CMK (cell line): ENCODE measurements at places on chromosomes 6 and 20.

GRCh38 chr6:321158-321438 is 28.8 kb downstream of the DUSP22 start:
- DNase-seq, result no peak

- no peak for DNase-seq
These were observed 2.5 kb downstream of the SLC17A1 start for GRCh38 chr6:25829375-25829774.

DNA sequence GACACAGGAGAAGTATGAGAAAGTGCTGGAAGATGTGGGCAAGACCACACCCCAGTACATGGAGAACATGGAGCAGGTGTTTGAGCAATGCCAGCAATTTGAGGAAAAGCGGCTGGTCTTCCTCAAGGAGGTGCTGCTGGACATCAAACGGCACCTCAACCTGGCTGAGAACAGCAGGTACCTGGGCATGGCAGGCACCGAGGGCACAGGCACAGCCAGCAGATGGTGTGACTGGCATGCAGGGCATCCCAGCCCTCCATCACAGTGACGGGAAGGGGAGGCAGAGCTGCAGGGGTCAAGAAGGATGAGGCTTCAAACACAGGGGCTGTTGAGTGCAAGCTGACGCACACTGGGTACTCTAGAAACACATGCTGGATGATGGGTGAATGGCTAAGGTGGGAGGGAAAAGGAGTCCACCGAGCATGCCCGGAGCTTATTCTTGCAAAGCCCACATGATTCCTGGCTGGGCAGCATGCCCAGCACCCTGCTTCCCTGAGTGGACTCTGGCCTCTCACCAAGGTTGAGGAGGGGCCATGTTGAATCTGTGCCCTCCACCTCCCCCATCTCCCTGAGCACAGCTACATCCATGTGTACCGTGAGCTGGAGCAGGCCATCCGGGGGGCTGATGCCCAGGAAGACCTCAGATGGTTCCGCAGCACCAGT is 26.3 kb downstream of the SPDEF start:
- no peak for DNase-seq

GRCh38 chr20:42690842-42691437 is 498.8 kb downstream of the PTPRT start:
- DNase-seq, result no peak

DNA sequence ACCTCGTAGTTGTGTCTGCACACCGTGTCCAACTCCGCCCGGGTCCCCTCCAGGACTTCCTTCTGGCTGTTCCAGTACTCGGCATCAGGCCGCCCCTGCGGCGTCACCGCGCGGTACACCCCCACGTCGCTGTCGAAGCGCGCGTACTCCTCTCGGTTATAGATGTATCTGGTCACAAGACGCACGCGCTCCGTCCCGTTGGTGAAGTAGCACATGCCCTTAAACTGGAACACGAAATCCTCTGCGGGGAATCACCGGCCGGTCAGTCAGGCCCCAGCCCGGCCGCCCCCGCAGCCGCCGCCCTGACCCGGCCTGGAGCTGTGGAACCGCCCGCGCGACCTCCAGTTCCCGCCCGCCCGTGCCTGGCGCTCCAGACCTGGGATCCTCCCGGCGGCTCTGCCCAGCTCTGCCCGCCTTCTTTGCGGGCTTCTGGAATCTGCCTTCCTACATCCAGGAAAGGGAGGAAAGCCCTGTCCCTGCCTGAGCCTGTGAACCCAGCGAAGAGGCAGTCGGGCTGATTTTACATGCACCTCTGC is 1.6 kb downstream of the HLA-DQB1 start:
- DNase-seq, result no peak

- DNase-seq, result no peak
These were observed 115.5 kb upstream of the MARCKS start for GRCh38 chr6:113741651-113742050.

- DNase-seq, result peak; percentile 86
These were observed 6.1 kb downstream of the SYNGAP1 start for GRCh38 chr6:33425668-33426577.

GRCh38 chr6:112934433-112935327 is 587.5 kb downstream of the RFPL4B start:
- no peak for DNase-seq

GRCh38 chr20:11323816-11324215 is 593.9 kb upstream of the BTBD3 start:
- DNase-seq, result no peak

- no peak for DNase-seq
These were observed 596.7 kb downstream of the EPM2A start for GRCh38 chr6:145138469-145139139.

- DNase-seq, result no peak
These were observed 62.2 kb upstream of the NUP153 start for GRCh38 chr6:17768881-17769280.

- no peak for DNase-seq
These were observed 26.5 kb downstream of the GTF2H5 start for GRCh38 chr6:158194487-158195280.

- no peak for DNase-seq
These were observed 7.4 kb upstream of the UTRN start for GRCh38 chr6:144277605-144278227.

DNA sequence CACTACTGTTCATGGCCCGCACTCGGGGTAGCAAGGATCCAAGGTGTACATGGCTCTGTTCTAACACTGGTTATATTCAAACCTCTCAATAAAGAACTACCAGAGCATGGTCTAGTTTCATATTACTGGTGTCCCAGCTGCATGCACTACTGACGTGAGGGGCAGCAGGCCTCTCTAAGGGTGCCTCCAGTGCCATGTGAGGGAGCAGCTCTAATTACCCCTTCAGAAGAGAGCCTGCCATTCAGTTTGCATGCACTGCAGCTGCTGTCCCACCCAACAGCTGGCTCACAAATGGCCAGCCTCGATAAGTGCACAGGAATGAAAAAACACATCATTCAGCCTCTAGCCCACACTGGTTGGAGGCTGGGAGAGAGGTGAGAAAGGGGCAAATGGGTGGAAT is 85.2 kb downstream of the SMLR1 start:
- no peak for DNase-seq

DNA sequence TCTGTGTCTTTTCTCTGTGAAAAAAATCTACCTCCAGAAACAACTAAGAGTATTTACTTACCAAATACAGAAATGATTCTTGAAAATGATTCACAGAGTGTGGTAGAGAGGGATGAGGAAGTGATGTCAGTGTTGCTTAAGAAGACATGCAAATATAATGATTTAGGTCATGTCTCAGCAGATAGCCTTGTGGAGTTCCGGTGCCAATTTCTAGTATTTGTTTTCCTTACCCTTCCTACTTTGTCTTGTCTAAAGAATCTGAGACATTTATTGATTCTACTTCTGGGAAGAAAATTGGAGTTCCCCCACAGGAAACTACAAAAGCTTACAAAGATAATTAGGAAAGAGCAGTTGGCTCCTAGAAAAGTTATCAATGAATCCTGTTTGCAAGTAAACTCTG is 68.8 kb downstream of the GJA1 start:
- DNase-seq, result no peak

GRCh38 chr6:20170455-20171148 is 41.7 kb downstream of the MBOAT1 start:
- no peak for DNase-seq

GRCh38 chr6:148711833-148712654 is 34.8 kb upstream of the UST start:
- no peak for DNase-seq

DNA sequence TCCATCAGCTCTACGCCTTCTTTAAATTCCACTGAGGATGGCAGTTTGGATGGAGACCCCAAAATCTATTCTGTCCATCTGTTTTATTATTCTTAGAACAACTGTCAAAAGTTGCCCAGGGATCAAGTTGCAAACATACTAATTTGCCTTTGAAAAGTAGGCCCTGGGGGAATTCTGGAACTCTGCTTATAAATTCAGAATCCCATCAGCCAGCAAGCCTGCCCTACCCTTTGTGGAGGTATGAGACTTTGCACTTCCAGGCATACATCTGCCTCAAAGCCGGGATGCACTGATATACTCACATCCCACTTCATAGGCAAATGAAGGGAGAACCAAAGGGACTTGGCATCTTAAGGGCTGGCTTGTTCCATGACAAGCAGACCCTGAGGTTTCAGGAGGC is 93.6 kb downstream of the INSM1 start:
- no peak for DNase-seq

GRCh38 chr20:3818155-3819151 is 1.9 kb upstream of the AP5S1 start:
- DNase-seq, result peak; percentile 65

GRCh38 chr6:34243901-34244884 is 4.6 kb downstream of the SMIM29 start:
- DNase-seq, result no peak

- no peak for DNase-seq
These were observed 539.1 kb upstream of the MARCKS start for GRCh38 chr6:113317891-113318574.

DNA sequence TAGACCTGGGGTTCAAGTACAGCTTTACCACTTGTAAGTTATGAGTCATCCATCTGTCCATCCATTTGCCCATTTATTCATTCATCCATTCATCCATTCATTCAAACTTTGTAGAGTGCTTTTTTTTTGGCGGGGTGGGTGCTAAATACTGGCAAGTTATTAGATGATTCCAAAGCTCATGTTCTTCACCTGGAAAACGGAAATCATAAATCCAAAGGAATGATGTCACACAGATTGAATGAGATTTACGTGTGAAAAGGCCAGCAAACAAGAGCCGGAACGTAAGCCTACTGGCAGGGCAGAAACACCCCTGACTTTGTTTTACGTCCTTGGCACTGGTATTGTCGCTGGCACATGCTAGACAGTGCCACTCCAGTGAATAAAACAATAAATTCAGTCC is 480.9 kb upstream of the CHD6 start:
- DNase-seq, result no peak

- DNase-seq, result no peak
These were observed 49.0 kb downstream of the SOBP start for GRCh38 chr6:107538856-107539387.

GRCh38 chr20:41345729-41346067 is 5.1 kb downstream of the LPIN3 start:
- DNase-seq, result no peak

DNA sequence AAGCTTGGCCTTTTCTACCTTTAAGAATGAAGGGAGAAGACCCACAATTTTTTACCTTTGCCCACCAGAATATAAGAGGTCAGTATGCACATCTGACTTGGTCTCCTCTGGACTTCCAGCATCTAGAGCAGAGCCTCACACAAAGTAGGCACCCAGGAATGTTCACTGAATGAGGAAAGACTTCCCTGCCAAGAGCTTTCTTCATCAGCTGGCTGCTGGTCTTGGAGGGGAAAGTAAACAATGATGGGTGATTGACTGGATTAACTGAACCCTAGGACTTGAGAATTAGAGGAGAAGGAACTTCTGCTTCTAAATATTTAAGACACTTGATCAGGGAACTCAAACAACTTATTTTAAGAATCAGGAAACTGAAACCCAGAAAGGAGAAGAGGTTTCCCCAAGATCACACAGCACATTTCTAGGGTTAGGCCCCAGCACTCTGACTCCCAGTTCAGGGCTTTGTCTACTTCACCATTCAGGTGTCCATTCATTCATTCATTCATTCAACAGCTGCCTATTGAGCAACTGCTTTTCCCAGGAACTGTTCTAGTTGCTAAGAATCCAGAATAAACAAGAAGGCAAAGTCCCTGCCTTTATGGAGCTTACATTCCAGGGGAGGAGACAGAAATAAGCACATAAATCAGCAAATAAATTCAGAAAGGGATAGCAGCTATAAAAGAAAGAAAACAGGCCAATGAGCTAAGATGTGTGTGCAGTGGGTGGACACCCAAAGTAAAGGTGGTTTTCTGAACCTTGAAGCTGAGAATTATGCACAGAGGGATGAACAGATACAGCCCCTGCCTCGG is 216.9 kb upstream of the LRFN2 start:
- no peak for DNase-seq

DNA sequence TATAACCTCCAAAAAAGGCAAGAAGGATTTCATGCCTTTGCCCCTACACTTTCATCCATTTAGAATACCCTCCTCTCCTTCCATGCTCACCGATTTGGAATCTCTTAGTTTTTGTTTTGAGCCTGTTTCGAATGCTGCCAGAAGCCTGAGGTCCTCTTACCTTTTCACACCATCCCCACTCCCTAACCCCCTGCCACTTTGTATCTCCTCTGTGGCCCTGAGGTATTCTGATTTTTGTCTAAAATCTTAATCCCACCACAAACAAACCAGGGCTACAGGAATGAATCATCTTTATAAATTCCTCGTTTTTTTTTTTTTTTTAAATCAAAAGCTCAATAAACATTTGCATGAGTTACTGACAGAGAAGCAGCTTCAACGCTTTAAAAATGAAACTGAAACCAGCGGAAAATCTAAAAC is 1.6 kb upstream of the RPS12 start:
- no peak for DNase-seq

- no peak for DNase-seq
These were observed 426.8 kb downstream of the MAFB start for GRCh38 chr20:40262219-40262618.

- DNase-seq, result no peak
These were observed 15.9 kb downstream of the NT5E start for GRCh38 chr6:85465762-85466161.

DNA sequence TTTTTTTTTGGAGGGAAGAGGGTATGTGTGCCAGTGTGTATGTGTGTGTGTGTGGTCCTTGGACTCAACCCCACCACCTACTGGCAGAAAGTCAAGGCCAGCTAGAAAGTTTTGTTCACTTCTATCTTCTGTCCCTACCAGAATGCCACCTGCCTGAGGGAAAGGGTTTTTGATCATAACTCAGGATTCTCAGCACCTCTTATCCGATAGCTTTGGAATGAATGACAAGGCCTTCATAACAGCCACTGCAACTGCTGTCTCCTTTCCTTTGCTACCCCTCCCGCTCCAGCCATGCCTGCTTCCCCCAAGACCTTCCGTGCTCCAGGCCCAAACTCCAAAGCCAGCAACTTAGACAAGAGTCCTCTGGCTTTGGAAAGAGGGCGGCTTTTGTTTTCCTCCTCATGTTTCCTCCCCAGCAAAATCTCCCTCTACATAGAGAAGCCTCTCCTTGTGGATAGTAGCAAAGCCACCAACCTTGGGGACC is 18.7 kb downstream of the BTN3A1 start:
- no peak for DNase-seq

- no peak for DNase-seq
These were observed 8.6 kb downstream of the FOXA2 start for GRCh38 chr20:22575737-22576136.

- DNase-seq, result no peak
These were observed 281.8 kb downstream of the GMDS start for GRCh38 chr6:1963596-1963995.
